ENCODE measurements at places on chromosomes 6 and 20.

DNA sequence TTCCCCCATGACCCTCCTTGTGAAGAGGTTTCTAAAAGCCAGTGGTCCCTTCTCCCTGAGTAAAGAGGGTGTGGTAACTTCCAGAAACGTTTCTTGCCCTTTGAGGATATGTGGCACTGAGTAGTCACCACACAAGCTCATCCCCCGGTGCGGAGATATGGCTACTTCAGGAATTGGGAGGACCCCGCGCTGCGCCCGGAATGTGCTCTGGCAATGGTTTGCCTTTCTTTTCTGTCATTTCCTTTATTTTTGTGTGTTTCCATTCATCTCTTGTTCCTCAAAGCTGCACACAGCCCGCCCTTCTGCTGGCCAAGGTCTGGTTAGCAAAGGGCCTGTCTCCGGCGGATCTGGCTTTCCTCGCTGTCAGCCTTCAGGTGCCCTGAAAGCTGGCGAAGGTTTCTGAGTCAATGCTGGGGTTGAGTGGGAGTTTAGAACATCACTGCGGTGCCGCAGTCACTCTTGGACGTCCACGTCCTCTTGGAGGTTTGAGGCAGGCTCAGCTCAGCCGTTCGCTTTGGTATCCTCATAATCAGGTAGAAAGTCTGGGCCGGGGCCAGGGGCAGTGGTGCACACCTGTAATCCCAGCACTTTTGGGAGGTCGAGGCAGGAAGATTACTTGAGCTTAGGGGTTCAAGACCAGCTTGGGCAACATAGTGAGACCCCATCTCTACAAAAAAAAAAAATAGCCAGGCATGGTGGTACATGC is 67.2 kb downstream of the TCP11 start:
- DNase-seq = no peak

DNA sequence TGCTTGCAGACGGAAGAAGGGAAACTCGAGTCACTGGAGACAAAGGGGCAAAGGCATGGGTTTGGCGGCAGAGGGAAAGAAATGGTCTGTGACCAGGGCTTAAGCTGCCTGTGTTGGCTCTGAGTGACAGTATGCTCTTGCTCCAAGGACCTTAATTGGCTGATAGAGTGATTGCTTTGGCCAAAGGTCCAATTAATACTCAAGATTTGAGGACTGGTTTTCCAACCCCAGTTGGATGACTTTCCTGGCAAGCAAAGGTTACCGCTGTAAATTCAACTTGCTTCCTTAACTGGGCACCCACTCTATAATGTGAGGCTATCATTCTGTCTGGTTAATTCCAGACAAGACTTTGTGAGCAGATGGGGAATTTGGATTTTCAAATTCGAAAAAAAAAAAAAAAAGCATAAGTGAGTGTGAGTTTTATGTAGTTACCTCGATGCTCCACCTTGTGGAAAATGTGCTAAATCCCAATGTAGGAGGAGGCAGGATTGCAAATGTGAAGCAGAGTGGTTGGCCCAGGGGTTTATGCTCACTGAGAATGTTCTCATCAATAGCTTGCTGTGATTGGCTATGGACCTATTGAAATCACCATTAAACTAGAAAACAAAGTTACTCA is 150.7 kb upstream of the GMDS start:
- no peak for DNase-seq

- DNase-seq = no peak
Observed at GRCh38 chr20:33651562-33652048, 10.5 kb upstream of the C20orf144 start.

GRCh38 chr6:117795234-117795633 is 111.8 kb upstream of the SLC35F1 start:
- no peak for DNase-seq

DNA sequence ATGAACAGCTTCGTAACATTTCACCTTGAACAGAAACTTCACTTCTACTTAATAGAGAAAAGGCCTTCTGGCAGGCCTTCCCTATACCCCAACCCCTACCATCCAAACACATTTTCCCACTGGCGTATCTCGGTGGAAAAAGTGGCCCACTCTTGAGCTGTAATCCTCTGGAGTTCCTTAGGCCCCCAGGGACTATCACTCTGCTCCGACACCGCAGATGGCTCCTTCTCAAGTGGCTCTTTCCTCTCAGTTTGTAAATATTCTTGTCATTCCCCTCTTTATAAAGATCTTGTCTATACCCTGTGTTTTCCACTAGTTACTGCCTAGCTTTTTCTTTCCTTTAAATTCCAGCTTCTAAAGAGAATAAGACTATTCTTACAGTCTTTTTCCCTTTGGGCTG is 108.7 kb downstream of the MYB start:
- DNase-seq = no peak

GRCh38 chr6:168447282-168447681 is 6.3 kb downstream of the SMOC2 start:
- DNase-seq = no peak

- DNase-seq = no peak
Observed at GRCh38 chr6:49668083-49668511, 31.5 kb upstream of the RHAG start.

DNA sequence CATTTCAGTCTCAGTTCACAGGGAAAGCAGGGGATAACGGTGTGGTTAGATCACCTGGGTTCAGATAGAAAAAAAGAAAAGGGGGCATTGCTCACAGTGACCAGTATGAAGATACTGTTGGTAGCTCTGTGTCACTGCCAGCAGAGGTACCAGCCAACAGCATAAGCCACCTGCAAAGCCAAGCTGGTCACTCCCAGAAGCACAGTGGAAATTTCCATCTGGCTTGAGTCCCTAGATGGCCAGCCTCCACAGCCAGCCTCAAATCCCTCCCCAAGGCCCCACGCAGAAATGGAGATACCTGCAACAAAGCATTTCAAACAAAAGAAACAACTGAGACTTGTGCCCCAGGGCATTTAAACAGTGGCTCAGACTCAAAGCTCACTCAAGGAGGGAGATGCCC is 11.6 kb downstream of the DEFB127 start:
- DNase-seq = no peak

DNA sequence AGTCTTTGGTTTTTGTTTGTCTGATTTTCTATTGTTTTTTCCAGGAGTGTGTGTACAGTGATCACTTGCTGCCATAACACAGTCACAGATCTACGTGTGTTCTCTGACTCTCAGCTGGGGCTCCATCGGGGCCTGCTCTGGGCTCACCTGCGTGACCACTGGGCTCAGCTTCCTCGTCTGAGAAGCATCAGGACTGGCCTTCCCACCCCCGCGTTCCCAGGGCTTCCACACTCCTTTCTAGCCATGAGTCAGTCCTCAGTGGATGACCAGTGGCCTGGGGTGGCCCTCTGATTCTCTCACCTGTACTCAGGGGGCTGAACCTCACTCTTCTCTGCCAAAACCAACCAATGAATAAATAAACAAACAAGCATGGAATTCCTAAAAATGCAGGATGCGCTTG is 14.5 kb downstream of the THBS2 start:
- no peak for DNase-seq

GRCh38 chr6:125746731-125747588 is 2.5 kb upstream of the HEY2 start:
- DNase-seq = peak; percentile 76

DNA sequence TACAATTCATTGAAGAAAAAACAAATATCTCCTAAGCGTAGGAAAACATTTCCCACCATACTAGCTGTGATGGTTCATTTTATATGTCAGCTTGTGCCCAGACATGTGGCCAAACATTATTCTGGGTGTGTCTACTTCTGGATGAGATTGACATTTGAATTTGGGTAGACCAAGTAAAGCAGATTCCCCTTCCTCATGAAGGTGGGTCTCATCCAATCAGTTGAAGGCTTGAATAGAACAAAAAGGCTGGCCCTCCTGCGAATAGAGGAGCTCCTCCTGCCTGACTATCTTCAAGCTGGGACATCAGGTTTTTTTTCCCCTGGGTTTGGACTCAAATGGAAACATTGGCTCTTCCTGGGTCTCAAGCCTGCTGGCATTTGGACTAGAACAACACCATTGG is 113.6 kb downstream of the DHX35 start:
- no peak for DNase-seq

DNA sequence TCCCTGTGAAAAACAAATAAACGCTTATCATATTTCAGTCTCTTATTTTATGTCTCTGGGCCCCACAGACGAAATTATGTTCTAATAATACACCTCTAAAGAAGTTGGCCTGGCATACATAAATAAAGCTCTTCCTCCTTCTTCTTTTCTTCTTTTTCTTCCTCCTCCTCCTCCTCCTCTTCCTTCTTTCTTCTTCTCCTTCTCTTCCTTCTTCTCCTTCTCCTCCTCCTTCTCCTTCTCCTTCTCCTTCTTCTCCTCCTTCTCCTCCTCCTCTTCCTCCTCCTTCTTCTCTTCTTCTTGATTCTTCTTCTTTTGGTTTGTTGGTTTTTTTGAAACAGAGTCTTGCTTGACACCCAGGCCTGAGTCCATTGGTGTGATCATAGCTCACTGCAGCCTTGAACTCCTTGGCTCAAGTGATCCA is 41.8 kb upstream of the PTPN1 start:
- DNase-seq = no peak

- DNase-seq = peak; percentile 60
Observed at GRCh38 chr20:40741507-40742106, 52.6 kb upstream of the MAFB start.

- DNase-seq = no peak
Observed at GRCh38 chr6:122147291-122147690, 252.2 kb upstream of the HSF2 start.

DNA sequence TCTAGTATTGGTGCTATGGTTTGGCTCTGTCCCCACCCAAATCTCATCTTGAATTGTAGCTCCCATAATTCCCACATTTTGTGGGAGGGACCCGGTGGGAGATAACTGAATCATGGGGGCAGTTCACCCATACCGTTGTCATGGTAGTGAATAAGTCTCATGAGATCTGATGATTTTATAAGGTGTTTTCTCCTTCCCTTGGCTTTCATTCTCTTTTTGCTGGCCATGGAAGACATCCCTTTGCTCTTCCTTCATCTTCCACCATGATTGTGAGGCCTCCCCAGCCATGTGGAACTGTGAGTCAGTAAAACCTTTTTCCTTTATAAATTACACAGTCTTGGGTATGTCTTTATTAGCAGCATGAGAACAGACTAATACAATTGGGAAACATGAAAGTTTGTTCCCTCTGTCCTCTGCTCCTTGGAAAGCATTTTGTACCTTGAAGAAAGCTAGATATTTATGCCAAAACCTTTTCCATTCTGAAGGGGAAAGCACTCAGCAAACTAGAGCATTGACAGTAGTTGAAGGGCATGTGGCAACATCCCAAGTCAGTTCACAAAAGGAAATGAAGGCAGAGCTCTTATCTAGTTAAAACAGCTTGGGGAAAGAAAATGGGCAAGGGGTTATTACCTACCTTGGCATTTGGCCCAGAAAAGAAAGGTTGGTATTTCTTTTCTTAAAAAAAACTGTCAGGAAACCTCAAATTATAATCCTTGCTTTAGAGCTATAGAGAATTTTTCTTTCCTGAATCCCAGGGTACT is 10.7 kb upstream of the TNFAIP3 start:
- no peak for DNase-seq

- no peak for DNase-seq
Observed at GRCh38 chr20:63692436-63693082, 3.9 kb upstream of the TNFRSF6B start.

DNA sequence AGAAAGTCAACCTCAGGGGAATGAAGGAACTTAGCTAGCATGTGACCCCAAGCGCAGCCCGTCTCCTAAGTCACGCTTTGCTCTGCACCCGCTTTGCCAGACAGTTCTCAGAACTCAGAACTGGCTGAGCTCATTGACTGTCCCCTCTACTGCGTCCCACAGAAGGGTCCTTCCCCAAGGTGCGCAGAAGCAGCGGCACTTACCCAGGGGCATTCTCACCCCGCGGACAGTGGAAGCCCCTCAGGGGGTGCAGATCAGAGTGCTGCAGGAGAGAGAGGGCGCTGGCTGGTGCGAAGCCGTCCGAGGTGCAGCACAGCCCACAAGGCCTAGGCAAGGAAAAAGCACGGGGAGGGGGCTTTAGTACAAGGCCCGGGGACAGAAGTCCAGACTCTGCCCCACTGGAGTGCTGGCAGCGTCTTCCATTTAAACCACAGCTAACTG is 807 bp downstream of the SNHG17 start:
- DNase-seq = peak; percentile 23

DNA sequence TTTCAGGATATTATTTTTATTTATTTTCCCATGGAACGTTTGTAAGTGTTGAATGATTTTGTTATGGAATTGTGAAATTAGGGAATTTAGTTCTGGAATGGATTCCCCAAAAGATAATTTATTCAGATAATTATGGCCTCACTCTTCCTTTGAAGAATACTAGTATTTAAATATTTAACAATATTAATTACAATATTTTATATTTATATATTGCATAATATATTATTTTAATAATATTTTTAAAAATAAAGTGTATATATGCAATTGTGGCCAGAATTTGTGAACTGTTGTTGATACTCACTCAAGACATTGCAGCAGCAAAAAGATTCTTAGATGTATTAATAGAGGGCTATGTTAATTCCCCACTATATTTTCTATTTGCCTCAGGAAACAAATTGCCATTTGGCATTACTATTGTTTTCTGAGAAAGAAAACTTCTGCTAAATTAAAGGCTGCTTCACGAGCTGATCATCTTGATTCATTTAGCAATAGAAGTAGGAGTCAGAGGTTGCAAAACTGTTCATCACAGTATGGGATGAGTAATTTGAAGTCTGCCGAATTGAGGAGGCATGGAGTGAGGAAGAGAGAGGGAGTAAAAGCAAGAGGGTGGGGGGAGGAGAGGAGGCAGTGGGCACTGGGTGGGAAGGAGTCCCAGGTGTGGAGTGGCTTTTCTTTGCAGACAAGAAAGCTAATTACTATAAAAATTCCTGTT is 729.2 kb downstream of the DHX35 start:
- no peak for DNase-seq

DNA sequence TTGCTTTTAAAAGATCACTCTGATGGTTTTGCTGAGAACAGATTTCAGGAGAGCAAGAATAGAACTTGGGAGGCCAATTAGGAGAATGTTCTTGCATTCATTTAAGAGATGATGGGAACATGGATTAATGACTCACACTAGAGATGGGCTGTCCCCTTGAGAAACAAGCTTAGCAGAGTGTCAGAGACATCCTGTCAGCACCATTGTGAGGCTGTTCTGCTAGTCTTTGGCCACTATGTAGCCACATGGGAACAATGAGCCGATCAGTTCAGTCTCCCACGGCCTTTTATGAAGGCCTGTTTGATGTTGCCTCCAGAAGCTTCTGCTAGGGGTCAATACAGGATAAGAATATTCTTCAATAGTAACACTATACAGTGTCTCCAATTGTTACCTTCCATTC is 113.0 kb upstream of the EYA4 start:
- no peak for DNase-seq

GRCh38 chr6:16511040-16511660 is 250.1 kb downstream of the ATXN1 start:
- DNase-seq = peak; percentile 63

GRCh38 chr6:11609324-11610071 is 71.9 kb downstream of the TMEM170B start:
- DNase-seq = no peak

All from activated naive CD4-positive, alpha-beta T cell treated with anti-CD3 and anti-CD28 coated beads for 36 hours (primary cell).